Cardiac muscle cell (in vitro differentiated cells and primary cell): ENCODE measurements at places on chromosomes 13 and 19.
A peak's percentile ranks its signal among the peaks of the same experiment; 100 is the strongest.

DNA sequence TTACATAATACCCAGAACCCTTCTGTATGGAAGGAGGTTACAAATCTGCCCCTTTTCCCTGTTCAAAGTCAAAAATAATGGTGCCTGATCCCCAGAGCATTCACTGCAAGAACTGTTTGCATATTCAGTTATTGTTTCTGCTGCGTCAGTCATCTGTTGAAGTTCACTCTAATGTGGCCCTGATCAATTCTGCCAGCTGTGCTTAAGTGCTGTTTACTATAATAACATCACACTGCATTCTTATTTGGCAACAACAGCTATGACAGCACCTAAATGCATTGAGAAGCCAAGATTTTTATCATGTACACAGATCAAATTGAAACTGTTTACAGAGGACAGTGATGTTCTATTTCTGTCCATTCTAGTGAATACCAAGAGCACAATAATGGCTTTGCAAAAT is 115.9 kb downstream of the DACH1 start:
- no peak for DNase-seq

GRCh38 chr19:47794526-47794925 is 9.8 kb downstream of the TPRX1 start:
- DNase-seq = no peak

DNA sequence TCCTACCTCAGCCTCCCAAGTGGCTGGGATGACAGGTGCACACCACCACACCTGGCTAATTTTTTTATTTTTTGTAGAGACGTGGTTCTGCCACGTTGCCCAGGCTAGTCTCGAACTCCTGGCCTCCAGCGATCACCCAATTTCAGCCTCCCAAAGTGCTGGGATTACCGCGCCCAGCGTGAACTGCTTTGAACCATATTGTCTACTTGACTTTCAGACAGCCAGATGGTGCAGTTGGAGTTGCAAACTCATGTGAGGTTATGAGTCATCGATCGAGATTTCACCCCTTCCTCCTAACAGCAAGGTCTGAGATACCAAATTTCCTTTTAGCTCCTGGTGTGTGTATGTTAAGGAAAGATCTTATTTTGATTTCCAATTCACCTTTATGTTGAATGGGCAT is 2.7 kb downstream of the SLC27A1 start:
- peak; percentile 82 for DNase-seq

DNA sequence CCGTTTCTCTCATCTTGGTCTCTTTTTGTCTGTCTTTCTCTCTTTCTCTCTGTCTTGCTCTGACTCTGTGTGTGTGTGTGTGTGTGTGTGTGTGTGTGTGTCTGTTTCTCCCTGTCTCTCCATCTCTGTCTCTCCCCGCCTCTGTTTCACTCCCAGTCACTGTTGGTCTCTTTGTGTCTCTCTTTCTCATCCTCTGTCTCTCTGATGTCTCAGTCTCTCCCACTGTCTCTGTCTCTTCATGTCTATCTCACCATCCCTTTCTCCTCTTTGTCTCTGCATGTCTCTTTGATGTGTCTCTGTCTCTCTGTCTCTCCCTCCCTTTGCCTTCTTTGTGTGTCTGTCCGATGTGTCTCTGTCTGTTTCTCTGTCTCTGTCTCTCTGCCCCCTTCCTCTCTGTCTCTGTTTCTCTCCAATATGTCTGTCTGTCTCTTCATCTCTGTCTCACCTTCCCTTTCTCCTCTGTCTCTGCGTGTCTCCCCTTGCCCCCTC is 2.5 kb downstream of the NFIC start:
- no peak for DNase-seq
